ENCODE measurements at places on chromosomes 6 and 20. TPM values are rescaled to one million over a fixed set of nuclear protein-coding genes. Genes with fewer than 3 reads are reported as not detected.

DNA sequence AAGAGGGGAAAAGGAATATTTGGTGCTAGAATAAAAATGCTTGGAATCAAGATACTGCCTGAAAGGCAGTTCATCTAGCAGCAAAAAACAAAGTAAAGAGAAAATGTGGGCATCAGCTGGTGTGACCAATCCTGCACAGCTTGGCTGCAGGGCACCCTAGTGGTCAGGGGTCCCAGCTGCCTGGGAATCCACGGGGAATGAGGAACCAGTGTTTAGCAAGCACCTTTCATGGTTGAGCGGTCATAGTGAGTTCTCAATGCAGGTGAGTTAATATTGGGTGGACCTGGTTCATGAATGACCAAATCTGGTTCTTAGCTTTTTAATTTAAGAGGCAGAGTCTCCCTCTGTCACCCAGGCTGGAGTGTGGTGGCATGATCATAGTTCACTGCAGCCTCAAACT lies 53.3 kb downstream of the CAP2 start:
- no peak for DNase-seq

The MARCKS gene
- 320 TPM for total RNA-seq

The PTGIS gene
- 6.2 TPM for total RNA-seq

- no peak for DNase-seq
Measured at GRCh38 chr20:17631576-17632319, 50.3 kb downstream of the RRBP1 start.

DNA sequence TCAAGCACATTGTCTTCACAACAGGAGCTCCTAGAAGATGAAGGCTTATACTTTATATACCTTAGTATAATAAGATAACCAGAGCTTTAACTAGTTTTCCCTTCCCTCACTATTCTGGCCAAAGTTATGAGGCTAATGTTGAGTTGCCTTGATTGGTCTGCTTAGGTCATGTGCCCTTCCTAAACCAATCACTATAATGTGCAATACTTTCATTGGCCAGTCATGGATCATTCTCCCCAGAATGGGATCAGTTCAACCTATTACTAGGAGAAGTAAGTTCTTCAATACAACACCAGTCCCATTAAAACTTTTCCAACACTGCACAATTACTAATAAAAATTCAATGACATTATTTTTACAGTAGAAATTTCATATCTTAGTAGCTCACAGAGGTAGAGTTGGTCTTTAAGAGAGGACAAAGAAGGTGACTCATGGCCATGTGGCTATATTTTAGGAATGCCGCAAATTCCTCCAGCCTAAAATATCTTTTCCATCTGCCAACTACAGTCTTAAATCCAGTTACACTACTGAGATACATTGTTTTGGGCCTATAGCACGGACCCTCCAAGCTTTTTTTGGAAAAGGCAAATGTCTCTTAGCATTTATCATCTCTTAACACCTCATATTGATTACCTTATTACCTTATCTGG lies 12.5 kb upstream of the POU3F2 start:
- DNase-seq, result no peak

- DNase-seq, result no peak
Measured at GRCh38 chr6:19538096-19538495, 299.1 kb upstream of the ID4 start.

DNA sequence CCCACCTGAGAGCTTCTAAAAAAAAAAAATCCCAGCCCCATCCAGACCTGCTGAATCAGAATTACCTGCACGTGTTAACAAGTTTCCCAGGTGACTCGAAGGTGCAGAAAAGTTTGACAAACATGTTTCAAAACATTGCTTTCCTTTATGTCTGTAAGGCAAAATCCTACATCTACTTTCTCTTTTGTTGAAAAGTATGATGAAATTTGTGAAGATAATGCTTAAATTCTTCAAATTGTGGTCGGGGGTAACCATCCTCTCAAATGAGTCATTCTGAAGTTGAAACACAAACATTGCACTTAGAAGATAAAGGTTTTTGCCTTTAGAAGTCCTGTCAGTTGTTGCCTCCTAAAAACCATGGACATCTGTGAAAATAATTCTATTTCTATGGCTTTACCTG lies 429.7 kb downstream of the EPHA7 start:
- DNase-seq, result no peak

DNA sequence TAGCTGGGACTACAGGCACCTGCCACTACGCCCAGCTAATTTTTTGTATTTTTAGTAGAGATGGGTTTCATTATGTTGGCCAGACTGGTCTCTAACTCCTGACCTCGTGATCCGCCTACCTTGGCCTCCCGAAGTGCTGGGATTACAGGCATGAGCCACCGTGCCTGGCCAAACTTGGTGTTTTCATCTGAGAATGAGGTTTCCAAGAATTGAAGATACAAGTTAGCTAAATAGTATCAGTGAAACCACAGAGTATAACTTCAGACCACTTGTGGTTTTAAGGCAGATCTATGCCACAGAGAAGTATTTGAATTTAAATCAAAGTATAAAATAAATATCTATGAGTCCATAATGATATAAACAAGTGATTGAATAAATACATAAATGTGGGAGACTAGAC lies 70.1 kb downstream of the SLC16A10 start:
- no peak for DNase-seq

GRCh38 chr20:31538326-31538725 lies 24.1 kb downstream of the HM13 start:
- DNase-seq, result no peak

DNA sequence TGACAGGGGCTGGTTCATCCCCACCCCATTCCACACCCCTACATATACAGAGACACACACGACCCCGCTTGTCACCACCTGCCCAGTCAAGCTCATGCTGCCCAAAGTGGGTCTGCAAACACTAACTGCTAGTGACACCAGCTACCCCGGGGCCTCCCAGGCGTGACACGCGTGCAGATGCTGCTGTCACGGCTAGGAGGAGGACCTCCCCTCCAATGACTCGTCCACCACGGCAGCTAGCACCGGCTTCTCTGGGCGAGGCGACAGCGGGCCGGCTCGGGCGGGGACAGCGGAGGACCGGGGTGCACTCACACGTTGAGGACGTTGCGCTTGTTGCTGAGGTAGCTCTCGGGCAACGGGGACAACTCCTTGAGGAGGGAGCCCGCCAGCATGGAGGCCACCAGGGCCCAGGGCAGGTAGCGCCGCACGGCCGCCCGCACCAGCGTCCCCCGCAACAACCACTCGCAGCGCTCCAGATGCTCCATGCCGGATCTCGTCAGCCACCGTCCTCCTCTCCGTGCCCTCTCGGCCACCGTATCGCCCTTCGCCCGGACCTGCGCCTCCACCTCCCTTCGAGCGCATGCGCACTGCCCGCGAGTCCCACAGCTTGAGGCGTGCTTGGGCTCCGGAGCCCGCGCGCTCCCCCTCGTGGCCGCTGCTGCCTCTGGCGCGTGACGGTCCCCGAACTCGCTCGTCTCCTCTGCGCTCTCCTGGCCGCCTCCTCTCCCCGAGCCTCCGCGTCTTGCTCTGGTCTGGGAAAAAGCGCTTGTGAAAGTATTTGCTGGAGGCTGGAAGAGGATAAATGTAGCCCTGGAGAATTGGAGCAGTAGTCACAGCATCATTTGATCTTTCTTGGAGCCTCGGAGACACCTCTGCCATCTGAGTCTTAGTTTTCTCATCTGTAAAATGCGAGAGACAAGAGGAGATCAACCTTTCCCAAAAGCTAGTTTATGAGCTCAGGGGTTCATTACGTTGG lies at the start of gene FITM2:
TSS of gene FITM2 (minus strand) at position 539 of the 976 bp plus-strand sequence. CDS start at position 485, 54 bp downstream.
- DNase-seq, result peak; percentile 96

DNA sequence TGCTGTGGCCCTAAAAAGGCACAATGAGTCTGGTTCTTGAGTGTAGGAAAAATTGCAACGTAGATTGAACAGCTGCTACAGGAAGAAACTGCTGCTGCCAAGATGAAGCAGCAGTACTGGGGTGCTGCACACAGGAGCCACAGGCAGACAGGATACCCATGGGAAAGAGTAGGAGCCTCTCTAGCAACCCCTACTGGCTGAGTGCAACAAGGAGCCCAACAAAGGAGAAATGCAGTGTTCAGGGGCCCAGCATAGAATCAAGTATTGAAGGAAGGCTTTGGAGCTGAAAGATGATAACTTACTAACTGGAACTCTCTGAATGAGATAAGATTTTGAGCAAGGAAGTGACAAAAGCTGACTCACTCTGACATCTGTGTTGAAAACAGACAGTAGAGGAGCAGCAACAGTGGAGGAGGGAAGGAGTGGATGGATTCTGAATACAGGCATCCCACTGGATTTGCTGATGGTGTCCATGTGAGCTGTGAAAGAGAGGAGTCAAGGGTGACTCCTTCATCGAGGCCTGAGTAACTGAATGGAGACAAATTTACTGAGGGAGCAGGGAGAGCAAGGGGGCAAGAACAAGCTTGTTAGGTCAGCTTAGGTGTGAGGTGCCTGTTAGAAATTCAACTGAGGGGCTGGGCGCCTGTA lies 534.7 kb upstream of the JARID2 start:
- no peak for DNase-seq

The ZBTB46 gene
- 4.3 TPM for total RNA-seq
